ENCODE measurements at places on chromosomes 7 and 10.

GRCh38 chr10:42972946-42973345 lies 103.9 kb upstream of the RET start:
- DNase-seq, result no peak

- no peak for DNase-seq
Measured at GRCh38 chr10:107371801-107372200, 207.3 kb upstream of the SORCS1 start.

DNA sequence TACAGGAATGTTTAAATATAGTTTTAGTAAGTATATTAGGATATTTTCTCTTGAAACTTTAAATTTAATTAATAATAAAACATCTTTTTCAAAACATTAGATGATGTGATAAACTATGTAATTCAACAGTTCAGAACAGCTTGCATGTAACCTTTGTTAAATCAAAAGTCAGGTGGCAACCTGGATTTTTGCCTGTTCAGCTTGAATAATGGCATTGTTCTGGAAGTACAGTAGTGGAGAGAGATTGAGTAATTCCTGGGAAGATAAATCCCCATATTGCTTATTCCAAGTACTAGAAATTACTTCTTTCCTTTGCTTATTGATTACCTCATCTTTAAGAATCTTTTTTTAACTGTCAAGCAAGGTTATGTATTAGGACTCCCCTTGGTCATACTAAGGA lies 20.1 kb upstream of the CFTR start:
- DNase-seq, result no peak

- DNase-seq, result no peak
Measured at GRCh38 chr7:54560198-54560597, 18.0 kb downstream of the VSTM2A start.

- DNase-seq, result no peak
Measured at GRCh38 chr10:127899766-127900387, 7.0 kb upstream of the PTPRE start.

GRCh38 chr7:32079510-32079909 lies 9.3 kb upstream of the PDE1C start:
- no peak for DNase-seq

- no peak for DNase-seq
Measured at GRCh38 chr7:46089281-46089680, 168.2 kb upstream of the IGFBP3 start.

DNA sequence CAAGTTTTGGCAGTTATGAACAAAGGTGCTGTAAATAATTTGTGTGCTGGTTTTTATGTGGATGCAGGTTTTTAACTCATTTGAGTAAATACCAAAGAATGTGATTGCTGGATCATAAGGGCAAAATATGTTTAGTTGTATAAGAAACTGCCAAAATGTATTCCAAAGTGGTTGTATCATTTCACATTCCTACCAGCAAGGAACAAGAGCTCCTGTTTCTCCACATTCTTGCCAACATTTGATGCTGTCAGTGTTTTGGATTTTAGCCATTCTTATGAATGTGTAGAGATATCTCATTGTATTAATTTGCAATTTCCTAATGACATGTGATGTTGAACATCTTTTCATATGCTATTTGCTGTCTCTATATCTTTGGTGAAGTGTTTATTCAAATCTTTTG lies 207.3 kb upstream of the LRGUK start:
- no peak for DNase-seq

GRCh38 chr10:60338786-60339185 lies 50.9 kb downstream of the ANK3 start:
- no peak for DNase-seq

DNA sequence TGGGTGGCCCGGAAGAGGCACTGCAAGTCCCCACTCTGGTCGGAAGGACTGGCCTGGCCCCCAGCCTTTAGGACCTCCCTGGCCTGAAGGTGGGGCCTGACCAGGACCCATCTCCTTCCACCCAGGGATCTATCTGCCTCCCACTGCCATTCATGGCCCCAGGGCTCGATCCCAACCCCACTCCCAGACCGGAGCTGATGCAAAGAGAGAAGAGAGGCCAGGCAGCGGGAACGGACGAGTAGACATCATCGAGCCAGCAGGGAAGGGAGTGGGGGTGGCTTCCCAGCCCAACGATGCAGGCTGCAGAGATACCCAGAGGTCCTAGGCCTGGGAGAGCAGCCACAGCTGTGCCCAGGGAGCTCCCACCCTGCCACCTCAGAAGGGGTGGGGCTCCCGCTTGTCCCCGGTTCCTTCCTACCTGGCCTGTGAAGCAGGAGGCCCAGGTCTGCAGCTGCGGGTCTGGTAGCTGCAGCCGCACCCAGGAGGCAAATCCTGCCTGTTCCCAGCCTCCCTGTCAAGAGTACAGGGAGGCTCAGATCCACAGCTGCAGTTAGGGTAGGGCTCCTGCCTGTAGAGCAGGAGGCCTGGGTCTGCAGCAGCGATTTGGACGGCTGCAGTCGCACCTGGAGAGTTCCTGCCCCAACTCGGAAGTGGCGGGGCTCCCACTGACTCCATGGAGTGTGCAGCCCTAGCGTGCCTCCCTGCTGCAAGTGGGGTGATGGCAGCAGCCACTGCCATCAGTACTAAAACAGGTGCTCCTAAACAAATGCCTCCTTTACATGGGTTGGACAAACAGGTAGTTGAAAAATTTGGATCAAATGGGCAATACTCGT lies 1151.0 kb upstream of the PHF14 start:
- no peak for DNase-seq

- DNase-seq, result no peak
Measured at GRCh38 chr7:35828817-35829216, 28.0 kb downstream of the SEPTIN7 start.

DNA sequence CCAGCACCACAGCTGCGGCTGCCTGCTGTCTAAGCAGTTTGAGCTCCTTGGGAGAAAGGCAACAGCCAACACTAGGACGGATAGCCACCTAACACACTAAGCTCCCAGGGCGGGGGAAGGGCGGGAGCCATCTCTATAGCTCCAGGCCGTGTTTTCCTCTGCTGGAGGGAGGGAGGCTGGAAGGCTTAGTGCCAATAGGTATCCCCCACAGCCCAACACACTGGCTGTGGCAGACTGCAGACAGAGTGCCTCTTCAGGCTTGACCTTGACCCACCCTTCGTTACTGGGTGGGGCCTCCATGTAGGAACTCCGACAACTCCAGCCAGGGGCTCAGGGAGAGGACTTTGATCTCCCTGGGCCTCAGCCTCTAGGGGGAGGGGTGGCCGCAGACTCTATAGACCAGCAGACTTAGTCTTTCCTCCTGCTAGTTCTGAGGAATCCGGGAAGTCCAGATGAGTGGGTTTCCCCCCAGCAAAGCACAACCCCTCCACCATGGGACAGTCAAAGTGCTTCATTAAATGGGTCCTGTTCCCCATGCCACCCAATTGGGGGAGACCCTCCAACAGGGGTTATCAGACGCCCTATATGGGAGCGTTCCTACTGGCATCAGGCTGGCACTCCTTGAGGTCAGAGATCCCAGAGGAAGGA lies 314.4 kb upstream of the MKI67 start:
- DNase-seq, result no peak

GRCh38 chr7:51802718-51803117 lies 486.1 kb upstream of the COBL start:
- no peak for DNase-seq

GRCh38 chr10:76150876-76151288 lies 719.5 kb downstream of the LRMDA start:
- no peak for DNase-seq

- DNase-seq, result no peak
Measured at GRCh38 chr10:43264344-43264964, 2.4 kb downstream of the RASGEF1A start.

GRCh38 chr7:25895792-25896171 lies 256.2 kb upstream of the NFE2L3 start:
- DNase-seq, result no peak

- DNase-seq, result no peak
Measured at GRCh38 chr10:60677531-60678129, 100.6 kb upstream of the CDK1 start.

DNA sequence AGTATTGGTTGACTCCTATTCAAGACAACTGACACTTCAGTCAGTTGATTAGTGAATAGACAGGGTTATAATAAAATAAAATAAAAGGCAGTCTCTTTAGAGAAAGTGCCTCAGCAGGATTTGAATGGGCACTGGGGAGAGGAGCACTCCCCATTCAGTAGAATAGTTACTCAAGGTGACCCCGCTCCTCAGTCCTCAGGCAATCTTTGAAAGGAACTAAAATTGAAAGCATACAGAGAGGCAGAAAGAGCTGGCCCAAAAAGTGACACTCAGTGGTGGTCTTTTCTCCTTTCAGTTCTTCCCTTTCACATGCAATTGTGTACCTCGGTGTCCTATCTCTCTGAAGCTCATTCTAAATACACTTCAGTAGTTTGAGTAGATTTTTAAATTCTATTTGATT lies 47.4 kb upstream of the MACC1 start:
- DNase-seq, result no peak

DNA sequence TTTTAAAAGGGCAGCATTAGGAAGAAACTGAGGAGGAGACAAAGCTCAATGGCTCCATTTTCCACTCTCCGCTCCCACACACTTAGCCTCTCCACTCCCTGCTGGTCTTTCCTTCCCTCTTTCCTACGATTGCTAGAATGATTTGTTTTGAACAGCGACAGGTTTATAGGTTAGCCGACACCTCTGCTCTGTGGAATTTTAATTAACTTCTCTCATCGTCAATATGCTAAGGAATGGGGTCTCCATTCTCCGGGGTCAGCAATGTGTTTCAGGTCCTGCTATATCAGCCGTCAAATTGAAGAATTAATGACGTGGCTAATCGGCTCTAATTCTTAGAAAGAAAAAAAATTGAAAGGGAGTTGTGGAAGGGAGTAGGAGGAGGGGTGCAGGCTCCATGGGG lies 28.9 kb downstream of the FBXW4 start:
- DNase-seq, result no peak

GRCh38 chr7:88200261-88200660 lies 19.6 kb downstream of the SRI start:
- DNase-seq, result no peak

DNA sequence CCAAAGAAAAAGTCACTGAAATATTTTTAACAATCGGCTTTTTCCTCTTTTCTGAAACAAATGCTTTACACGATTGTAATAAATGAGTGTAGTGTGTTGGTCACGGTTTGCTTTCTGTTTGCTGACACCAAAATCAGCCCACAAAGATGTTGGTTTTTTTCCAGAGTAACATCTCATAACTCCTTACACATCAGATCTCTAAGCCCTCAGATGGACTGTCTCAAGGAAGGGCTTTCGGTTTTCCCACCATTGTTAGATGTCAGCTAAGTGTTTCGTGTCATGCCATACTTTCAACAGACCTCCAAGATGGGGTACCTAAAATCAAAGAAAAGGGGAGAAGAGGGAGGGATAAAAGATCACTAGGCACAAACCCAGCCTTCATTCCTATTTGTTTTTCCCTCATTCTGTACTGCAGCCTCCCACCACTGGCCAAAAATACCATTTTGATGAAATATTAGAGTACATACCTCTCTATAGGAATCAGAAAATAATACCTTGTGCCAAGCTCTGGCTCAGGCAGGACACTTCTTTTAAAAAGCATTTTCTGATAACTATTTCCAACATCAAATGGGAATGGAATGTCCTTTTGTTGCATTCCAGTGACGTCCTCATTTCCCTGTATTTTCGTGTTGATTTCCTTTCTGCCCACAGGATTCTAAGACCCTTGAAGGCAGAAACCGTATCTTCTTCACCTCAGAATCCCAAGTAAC lies 159.1 kb downstream of the DGKI start:
- DNase-seq, result no peak

GRCh38 chr7:11458736-11459483 lies 373.1 kb downstream of the THSD7A start:
- peak; percentile 66 for DNase-seq

GRCh38 chr7:105524840-105525239 lies 2.8 kb upstream of the PUS7 start:
- no peak for DNase-seq

DNA sequence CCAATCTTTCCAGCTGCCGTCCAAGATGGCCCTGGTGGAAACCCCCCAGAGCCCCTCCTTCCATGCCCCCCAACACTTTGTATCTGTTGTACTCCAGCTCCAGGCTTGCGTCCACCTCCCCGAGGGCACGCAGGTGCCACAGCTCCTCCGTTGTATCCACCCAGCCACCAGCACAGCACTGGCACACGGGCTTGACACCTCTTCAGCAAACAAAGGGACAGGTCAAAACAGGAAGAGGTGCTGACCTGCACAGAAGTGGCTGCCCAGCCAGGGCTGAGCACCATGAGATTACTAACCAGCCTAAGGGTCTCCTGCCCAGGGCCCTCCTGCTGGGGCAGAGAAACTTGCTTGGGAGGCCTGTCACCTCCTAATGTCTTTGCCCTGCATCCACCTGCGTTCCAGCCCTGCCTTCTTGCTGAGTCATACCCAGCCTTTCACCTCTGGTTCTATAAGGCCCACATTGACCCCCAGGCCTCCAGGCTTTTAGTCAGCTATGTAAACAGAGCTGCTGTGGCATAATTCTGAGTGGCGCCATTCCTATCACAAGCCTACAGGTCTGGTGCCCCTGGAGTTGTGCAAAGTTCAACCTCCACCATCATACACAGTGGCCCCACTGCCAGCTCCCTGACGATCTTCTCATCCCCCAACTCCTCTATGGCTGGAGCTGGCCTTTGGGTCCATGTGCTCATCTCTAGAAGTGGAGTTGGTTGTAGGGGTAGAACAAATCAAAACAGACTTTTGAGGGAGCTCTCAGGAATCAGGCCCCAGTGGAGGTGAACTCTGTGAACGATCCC lies 20.9 kb downstream of the SLC29A3 start:
- no peak for DNase-seq

GRCh38 chr10:70038923-70039322 lies 13.7 kb upstream of the MACROH2A2 start:
- no peak for DNase-seq

GRCh38 chr7:27688646-27689045 lies 26.0 kb upstream of the HIBADH start:
- no peak for DNase-seq

DNA sequence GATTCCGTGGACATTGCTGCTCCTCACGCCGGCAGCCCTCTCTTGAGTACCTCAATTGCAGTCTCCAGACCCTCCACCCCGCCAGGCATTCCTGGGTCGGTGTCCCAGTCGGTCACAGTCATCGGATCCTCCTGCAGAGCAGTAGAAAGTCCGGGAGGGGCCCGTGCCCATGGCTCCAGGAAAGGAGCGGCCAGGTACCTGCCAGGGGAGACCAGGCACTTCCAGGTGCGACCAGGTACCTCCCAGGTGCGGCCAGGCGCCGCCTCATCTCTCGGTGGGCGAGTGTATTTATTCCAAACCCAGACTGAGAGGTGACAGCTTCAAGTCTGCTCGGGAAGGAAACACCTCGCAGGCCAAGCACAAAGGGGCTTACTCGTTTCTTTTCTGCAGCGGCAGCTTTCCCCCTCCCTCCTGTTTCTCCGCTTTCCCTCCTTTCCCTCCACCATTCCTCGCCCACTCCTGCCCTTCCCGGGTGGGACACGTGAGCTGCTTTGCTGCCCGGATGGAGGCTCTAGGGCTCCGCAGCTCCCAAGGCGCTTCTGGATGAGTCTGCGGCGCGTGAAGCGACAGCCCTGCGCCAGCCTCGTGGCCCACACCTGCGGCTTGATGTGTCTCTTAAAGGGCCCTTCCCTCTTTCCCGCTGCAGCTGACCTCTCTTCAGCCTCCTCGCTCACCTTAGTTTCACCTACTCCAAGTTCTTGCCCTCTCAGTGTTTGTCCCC lies 39.4 kb upstream of the AGK start:
- DNase-seq, result no peak

Data from muscle of back (tissue), 13 donors.